ENCODE measurements at places on chromosomes 12 and 14.

- no peak for DNase-seq
These were observed 96.2 kb upstream of the ALG10 start for GRCh38 chr12:33926095-33926494.

GRCh38 chr14:96117101-96117897 is 78.1 kb downstream of the C14orf132 start:
- DNase-seq: no peak

- no peak for DNase-seq
These were observed 13.0 kb downstream of the SLC48A1 start for GRCh38 chr12:47785887-47786661.

DNA sequence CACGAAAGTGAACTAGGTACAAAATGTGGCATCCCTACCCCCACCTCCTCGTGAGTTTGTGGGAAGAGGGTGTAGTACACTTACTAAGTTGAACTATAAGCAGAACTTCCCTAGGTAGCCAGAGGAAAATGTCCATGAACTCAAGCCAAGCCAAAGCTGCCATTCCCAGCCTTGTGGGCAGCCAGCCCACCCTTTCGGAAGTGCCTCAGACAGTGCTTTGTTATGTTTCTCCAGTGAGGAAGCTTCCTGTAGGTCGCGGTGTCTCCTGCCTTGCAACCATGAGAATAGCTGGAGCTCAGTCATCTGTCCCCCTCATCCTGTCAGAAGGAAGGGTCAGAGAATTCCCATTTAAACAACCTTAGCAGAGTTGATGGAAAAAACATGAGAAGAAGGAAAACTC is 266.9 kb downstream of the DUSP6 start:
- no peak for DNase-seq

DNA sequence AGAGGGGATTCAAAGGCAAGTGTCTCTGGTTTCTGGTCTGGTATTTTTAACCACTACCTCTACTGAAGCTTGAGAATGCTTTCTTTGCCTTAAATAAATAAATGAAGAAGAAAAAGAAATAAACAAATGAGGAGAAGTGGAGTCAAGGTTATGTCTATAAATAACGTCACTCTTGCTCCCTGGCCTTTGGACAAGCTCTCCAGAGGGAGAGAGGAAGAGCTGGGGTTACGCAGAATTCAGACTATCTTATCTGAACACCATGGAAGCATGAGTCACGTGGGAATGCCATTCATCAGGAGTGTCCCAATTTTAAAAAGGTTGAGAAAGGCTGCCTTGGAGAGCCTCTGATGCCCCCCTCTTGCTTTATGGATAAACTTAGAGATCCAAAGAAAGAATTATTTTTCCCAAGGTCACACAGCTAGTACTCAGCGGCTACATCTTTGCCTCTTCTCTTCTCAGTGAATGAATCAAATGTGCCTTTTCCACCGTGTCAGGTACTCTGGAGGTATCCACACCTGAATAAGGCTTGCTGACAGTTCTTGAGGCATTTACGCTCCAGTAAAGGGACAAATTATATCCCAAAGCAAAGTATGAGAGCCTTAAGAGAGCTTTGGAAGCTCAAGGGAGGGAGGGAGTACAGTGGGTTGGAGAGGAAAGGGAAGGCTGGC is 12.9 kb upstream of the MSI1 start:
- no peak for DNase-seq

DNA sequence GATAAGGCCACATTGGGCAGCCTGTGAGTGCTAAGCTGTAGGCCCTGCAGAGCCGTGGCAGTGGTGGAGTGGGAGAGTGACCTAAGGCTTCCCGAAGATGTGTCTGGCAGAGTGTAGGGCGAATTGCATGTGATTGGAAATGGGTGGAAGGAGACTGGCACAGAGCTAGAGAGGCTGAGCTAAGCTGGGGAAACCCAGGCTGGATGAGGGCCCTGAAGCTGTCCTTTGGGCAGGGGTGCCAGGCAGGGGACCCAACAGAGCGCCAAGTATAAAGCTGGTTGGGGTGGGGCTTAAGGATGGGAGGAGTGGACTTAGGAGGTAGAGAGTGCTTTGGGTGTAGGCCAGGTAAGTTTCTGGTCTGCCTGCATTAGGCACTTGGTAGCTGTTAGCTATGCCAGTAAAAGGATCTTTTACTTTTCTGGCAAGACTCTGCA is 47.9 kb downstream of the WDR20 start:
- no peak for DNase-seq
